Dermis microvascular lymphatic vessel endothelial cell (primary cell): ENCODE measurements at places on chromosomes 2 and 18.

- no peak for DNase-seq
Observed at GRCh38 chr2:174059884-174060244, 94.7 kb upstream of the SP3 start.

DNA sequence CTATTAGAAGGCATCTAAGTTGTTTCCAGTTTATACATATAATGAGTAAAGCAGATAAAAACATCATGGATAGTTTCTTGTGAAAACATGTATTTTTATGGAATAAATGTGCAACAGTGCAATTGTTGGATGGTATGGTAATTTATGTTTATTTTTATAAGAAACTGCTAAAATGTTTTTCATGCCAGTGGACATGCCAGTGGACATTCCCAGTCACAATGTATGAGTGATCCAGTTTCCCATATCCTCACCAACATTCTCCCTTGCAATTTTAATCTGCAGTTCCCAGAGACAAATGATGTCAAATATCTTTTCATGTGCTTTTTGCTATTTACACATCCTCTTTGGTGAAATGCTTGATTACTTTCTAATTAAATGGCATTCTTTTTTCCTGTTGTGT lies 818.6 kb downstream of the SUCLG1 start:
- DNase-seq, result no peak

DNA sequence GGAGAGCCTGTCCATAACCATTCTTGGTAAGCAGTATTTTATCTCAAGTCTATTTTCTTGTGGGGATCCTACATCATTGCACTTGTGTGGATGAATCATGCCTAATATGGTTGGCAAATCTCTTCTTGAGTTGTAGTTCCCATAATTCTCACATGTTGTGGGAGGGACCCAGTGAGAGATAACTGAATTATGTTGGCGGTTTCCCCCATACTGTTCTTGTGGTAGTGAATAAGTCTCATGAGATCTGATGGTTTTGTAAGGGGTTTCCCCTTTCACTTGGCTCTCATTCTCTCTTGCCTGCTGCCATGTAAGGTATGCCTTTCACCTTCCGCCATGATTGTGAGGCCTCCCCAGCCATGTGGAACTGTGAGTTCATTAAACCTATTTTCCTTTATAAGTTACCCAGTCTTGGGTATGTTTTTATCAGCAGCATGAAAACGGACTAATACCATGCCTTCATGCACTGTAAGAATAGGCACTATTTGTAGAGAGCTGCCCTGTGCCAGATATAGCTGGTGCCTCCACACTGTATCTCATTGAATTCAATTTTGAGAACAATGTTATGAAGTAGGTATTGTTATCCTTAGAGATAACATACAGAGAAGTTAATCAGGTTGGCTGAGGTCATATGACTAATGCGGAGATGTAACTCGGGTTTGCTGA lies 148.3 kb downstream of the PLCL1 start:
- DNase-seq, result no peak

DNA sequence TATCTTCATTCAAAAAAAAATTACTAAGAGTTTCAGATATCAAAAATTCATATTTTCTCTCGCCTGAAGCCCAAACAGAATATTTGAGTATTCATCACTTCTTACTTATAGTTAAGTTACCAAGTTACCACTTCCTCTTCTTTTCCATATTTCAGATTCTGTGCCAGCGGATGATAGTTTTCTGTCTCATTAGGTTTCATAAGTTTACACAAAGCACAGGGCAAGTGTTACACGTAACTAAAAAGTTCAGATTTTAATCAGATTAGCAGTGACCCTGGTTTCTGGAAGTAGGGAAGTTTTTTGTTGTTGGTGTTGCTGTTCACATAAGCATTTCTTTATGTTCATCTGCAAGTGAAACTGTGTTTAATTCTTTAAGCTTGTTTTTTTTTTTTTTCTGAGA lies 10.2 kb downstream of the AFTPH start:
- no peak for DNase-seq

DNA sequence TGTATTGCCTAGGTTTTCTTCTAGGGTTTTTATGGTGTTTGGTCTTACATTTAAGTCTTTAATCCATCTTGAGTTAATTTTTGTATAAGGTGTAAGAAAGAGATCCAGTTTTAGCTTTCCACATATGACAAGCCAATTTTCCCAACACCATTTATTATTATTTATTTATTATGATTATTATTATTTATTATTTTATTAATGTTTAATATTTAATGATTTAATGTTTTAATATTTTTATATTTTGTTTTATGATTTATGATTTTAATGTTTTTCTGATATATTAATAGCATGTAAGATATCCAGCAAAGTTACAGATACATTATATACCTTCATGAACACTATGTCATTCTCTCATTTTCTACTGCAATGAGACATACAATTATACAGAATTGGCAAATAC lies 1082.0 kb downstream of the DSC3 start:
- DNase-seq, result no peak

- DNase-seq, result no peak
Observed at GRCh38 chr2:198518935-198519334, 714.5 kb downstream of the PLCL1 start.

DNA sequence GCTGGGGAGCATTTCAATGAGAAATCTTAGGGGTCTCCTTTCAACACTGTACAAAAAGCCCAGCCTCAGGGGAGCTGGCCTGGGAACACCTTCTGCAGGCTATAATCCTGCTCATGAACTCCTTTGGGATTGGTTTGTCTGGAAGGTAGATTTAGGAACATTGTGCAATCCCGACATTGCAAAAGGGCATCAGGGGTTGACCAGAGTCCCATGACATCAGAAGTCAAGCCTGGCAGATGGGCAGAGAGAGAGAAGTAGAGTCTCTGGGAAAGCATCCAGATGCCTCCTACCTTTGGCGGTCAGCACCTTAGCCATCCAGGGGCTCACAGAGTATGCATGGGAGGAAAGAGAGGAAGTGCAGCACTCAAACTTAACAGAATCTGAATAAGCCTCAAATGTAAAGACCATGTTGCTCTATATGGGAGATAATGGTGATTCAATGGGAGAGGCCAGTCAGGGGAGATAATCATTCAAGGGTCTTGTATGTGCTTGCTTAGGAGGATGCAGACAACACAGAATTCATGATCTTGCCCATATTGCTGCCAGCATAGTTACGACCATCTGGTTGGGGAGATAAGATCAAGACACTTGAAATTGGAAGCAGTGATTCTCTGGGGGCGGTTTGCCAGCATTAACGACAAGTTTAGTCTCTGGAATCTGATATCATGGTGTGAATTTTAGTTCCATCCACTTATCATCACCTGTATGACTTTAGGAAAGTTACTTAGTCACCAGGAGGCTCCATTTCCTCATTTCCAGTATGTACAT lies 58.3 kb upstream of the UPP2 start:
- DNase-seq, result no peak
